ENCODE measurements at places on chromosomes 4 and X.

GRCh38 chr4:75630937-75631329, 605 bp upstream of the CDKL2 start:
- DNase-seq = no peak

- no peak for DNase-seq
Measured at GRCh38 chr4:8891255-8891645, 19.6 kb upstream of the HMX1 start.

GRCh38 chr4:107931775-107932321, 499 bp downstream of the CYP2U1 start:
- DNase-seq = peak; percentile 49

- no peak for DNase-seq
Measured at GRCh38 chr4:187238646-187239045, 515.0 kb upstream of the FAT1 start.

GRCh38 chr4:183532821-183533220, 28.0 kb downstream of the ING2 start:
- no peak for DNase-seq

DNA sequence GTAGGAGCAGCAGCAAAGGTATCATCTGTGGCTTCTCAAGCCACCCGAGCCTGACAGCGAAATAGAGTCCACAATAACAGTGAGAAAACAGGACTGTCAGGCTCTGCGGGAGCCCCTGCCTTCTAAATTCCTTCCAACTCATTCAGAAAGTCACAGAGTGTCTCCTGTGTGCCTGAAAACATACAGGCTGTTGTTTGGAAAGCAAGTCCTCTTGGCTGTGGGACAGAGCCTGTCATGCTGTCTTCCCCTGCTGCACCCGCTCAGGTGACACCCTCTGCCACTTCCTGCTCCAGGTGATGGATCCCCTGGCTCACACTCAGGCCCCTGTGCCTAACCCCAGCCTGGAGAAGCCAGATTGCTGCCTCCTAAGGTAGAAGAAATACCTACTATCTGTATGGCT, 152.3 kb downstream of the RAB28 start:
- no peak for DNase-seq

- no peak for DNase-seq
Measured at GRCh38 chr4:76782837-76783236, 115.1 kb downstream of the SOWAHB start.

- DNase-seq = peak; percentile 26
Measured at GRCh38 chr4:168877511-168878491, 132.3 kb downstream of the CBR4 start.

- DNase-seq = no peak
Measured at GRCh38 chr4:40292313-40292759, 42.8 kb upstream of the CHRNA9 start.

DNA sequence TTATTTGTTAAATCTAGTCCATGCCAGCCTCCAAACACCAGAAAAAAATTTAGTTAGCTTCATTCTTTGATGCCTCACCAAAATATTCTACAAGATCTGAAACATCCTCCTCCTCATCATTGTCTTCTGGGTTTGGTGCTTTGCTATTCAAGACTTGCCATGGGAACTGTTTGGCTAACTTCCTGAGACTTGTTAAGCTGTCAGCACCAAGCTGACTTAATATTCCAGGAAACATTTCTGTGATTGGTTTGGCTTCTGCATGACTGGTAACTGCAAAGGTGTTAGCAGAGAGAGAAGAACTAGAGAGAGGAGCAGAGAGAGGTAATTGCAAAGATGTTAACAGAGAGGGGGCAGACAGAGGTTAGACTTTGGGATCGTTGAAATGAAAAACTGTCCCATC, 101.3 kb downstream of the PALLD start:
- DNase-seq = no peak

GRCh38 chr4:47831026-47831679, 6.7 kb downstream of the CORIN start:
- DNase-seq = no peak

GRCh38 chr4:72886602-72887001, 182.9 kb downstream of the COX18 start:
- no peak for DNase-seq

GRCh38 chrX:97065973-97066372, 182.3 kb downstream of the RPA4 start:
- DNase-seq = no peak

DNA sequence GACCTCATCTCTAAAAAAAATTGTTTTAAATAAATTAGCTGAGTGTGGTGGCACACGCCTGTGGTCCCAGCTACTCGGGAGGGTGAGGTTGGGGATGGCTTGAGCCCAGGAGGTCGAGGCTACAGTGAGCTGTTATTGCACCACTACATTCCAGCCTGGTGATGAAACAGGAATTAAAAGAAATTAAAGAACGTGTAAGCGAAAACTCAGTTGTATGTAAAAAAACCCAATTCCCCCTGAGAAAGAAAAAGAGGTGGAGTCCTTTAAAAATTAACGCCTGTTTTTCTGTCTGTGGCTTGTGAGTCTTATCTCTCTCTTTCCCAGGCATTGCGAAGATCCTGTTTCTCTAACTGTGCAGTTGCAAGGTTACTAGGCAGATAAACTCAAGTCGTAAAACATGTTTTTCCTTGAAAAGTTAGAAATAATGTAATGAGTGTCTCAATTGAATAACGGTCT, 22.1 kb downstream of the EPGN start:
- DNase-seq = no peak

- DNase-seq = no peak
Measured at GRCh38 chr4:184651899-184652298, 2.4 kb downstream of the PRIMPOL start.

DNA sequence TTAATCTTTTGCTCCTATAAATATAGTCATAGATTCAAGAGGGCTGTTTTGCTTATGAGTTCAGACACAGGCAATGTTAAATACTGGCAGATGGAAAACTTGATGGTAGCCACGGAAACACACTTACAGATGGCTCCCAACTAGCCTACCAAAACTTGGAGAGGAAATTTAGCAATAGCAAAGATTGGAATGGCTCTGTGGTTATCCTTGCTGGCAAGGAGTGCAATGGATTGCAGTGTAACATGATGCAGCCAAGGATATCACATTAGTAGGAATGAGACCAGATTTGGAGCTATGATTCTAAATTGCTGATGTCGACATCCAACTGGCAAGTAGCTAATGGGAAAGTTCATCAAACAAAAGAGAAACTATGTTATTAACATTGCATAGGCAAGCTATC, 791.0 kb upstream of the DIAPH2 start:
- no peak for DNase-seq

- DNase-seq = no peak
Measured at GRCh38 chr4:1473718-1474117, 67.5 kb upstream of the NKX1-1 start.

DNA sequence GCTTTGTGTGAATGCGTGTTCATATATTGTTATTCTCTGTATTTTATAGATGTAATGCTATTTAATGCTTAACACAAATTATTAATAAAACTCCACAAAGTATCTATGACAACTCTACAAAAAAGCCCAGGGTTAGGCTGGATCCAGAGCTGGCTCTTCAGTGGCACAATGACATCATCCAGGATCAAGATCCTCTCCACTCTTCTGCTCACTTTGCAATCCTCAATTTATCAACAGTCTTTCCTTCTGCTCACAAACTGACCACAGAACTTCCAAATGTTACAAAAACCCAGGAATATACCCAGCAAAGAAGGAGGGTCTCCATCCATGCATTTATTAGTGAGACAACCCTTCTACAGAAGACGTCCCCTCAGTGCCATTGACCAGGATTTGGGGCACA, 132.3 kb downstream of the HNRNPD start:
- no peak for DNase-seq

DNA sequence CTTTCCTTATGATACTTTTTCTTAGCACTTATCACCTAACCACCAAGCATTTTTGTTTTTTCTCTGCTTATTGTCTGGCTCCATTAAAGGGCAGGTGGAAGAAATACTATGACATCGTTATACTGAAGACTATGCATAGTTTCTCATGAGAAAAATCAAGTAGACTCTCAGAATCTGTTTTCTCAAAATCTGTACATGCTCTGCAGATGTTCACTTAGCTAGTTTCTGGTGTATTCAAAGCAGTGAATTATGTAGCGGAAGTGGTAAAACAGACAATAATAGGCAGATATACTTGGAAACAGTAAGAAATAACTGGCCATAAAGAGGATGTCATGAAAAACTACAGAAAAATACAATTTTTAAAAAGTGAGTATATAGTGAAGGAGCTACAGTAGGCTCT, 146.0 kb downstream of the STIM2 start:
- DNase-seq = no peak

DNA sequence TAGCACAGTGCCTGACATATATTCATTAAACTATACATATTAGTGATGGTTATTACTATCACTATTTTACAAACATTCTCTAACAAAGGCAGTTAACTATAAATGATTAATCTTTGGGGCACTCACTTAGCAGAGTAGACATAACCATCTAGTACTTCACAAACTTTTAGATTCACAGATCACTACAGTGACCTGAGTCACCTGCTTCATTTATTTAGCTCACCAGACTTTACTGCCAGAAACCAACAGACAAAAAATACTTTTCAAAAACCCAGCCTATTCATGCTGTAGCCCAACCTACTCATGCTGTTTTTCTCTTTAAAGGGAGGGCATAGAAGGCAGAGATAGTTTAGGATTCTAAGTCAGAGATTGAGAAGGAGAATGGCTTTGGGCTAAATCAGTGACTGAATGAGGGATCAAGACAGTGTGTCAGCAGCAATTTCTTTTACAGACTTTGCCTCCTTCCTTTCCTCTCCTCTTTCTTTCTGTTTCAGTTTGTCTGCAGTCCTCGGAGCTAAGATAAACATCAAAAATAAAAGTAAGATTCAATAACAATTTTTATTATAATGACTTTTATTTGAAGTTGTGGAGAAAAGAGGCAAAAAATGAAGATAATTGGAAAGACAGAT, 34.7 kb upstream of the PDE5A start:
- DNase-seq = no peak

- no peak for DNase-seq
Measured at GRCh38 chr4:151035328-151035727, 20.2 kb upstream of the LRBA start.

DNA sequence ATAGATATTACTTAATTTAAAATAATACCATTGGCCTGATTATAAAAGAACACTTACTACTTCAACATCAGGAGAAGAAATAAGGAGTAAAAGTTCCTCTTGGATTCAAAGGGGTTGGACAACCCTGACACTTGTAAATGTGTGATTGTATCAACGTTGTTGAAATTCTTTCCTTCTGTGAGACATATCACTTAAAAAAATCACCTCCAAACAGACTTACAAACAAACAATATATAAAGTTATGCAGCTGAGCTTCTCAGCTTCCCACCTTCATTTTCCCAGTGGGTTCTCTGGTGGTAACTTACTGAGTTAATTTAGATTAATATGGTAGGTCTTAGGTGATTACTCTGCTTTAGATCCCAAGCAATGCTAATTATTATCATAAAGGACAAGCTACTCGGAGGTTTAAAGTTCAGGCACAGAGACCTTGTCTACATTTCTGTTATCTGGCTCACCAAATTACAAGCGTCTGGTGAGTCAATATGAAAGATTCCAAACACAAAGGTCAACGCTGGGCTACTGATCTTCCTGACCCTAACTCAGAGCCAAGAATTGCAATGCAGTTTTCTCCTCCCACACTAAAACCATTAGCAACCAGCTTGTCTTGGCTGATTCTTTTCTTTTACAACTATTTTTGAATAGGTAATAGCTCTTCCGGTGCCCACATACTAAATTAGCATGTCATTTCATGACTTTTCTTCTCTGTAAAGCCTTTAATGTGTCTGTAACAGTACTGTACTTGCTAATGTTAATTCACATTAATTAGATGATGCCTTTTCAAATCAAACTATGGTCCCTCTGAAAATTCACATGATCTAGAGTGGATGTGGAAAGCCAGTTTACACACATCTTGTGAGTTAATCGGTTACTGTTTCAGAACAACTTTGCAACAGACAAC, 157.6 kb downstream of the RASL11B start:
- DNase-seq = no peak

- no peak for DNase-seq
Measured at GRCh38 chr4:139977838-139978609, 176.0 kb downstream of the MAML3 start.

GRCh38 chr4:40601641-40602040, 28.0 kb downstream of the RBM47 start:
- no peak for DNase-seq

DNA sequence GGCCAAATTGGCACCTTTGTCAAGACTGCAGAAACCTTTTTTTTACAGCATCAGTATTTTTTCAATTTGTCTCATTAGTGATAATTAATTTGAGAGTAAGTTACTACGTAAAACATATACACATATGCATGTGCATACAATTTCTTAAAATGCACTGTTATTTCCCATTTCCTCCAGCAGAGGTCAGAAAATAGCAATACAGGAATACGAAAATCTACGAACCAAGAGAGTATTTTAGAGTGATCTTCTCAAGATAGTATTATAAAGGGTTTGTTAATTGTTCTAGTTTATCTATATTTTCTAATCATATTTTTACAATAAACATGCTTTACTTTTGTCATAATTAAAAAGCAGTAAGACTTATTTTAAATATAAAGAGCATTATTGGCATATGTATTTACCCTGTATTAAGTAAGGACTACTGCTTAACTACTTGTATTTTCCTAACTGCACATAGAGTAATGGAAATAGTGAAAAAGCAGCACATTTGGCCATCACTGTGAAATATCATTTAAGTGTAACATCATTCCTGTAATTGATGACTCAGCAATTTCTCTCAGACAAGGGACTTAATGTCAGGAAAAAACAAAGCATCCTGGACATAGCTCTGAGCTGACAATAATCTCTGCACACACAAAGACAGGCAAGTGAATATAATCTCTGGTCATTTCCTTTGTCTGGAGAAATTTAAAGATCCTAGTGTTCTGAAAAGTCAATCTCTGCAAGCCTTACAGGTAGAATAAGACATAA, 45.6 kb downstream of the MAOB start:
- no peak for DNase-seq

DNA sequence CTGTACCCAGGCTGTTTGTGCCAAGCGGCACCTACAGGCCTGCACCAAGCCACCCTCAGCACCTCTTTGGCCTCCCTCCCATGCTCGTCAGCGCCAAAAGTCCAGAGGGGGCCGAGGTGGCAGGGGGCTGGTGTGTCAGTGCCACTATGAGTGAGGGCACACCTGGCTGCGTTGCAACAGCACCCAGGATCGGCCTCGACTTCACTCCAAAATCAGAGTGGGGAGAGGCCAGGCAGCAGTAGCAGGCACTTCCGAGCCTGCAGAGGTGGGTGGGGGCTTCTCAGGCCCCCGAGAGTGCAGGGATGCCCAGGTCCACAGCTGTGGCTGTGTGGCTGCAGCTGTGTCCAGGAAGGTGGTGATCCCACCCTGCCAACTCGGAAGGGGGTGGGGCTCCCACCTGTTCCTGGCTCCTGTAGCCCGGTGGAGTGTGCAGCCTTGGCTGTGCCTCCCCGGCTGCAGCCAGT, 58.5 kb downstream of the PPA2 start:
- DNase-seq = no peak

- DNase-seq = no peak
Measured at GRCh38 chrX:39416547-39417260, 615.4 kb downstream of the MID1IP1 start.

GRCh38 chrX:111123125-111123524, 27.1 kb downstream of the PAK3 start:
- DNase-seq = no peak

GRCh38 chrX:30309139-30309571, at the start of gene NR0B1:
NR0B1 (minus strand) TSS chrX:30309390; CDS start chrX:30309363, 27 bp downstream.
- DNase-seq = peak; percentile 5

GRCh38 chr4:14196131-14196530, 568.6 kb upstream of the BOD1L1 start:
- no peak for DNase-seq

GRCh38 chr4:71062436-71062835, 69.0 kb downstream of the DCK start:
- DNase-seq = no peak

GRCh38 chr4:1983846-1984405, 24.8 kb downstream of the NELFA start:
- no peak for DNase-seq
